ENCODE measurements at places on chromosomes 7 and 10. TPM values are rescaled to one million over a fixed set of nuclear protein-coding genes. Genes with fewer than 3 reads are reported as not detected.
A peak's percentile ranks its signal among the peaks of the same experiment; 100 is the strongest.

DNA sequence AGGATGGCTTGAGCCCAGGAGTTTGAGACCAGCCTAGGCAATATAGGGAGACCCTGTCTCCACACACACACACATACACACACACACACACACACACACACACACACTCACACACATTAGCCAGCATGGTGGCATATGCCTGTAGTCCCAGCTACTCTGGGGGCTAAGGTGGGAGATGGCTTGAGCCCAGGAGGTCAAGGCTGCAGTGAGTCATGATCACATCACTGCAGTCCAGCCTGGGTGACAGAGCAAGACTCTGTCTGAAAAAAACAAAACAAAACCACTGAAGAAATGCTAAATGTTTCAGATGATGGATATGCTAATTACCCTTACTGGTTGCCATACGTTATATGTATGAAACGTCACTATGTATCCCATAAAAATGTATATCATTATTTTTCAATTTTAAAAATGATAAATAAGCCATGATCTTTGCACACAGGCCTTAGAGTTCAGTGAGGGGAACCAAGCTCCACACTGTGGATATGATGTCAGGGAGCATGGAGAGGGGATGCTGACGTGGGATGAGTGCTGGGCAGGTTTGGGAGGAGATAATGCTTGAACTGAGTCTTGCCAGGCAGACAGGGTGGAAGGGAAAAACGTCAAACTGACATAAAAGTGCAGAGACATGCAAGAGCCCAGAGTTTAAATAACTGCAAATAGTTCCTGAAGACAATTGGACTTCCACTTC, 45.9 kb upstream of the ARHGAP12 start:
- DNase-seq = no peak

MET gene
- not detected for polyA plus RNA-seq

- no peak for DNase-seq
Measured at GRCh38 chr7:132386201-132386681, 190.0 kb downstream of the PLXNA4 start.

TMEM26 gene
- not detected for polyA plus RNA-seq

GRCh38 chr10:103766751-103767505, 88.4 kb downstream of the SH3PXD2A start:
- DNase-seq = no peak

- DNase-seq = no peak
Measured at GRCh38 chr10:11351801-11352200, 259.6 kb downstream of the USP6NL start.

DNA sequence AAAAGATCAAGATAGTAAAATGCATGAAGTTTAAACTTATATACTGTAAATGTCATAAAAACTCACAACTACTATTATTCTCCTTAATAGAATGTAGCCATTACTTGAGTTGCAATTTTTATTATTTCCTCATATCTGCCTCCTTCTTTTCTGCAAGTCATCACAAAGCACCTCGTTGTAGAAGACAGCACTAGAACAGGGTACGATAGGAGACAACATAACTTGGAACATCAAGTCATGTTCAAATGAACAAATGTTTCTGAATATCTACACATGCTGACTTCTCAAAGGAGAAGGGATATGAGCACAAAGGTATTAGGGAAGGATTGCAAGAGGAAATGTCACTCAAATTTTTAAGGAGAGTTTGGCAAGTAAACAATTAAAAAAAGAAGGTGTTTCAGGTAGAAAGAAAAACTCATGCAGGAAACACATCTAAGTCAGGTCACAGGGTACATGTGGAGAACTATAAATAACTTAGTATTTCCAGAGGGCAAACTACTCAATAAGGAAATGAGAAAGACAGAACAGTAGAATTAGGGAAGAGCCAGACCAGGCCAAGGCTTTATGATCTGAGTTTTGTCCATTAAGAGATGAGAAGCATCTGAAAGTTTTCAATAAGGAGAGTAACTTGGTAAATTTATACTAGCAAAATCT, 186.7 kb downstream of the CRPPA start:
- DNase-seq = no peak

- no peak for DNase-seq
Measured at GRCh38 chr7:98978672-98979071, 100.3 kb downstream of the TRRAP start.

WIPF3 gene
- not detected for polyA plus RNA-seq

DNA sequence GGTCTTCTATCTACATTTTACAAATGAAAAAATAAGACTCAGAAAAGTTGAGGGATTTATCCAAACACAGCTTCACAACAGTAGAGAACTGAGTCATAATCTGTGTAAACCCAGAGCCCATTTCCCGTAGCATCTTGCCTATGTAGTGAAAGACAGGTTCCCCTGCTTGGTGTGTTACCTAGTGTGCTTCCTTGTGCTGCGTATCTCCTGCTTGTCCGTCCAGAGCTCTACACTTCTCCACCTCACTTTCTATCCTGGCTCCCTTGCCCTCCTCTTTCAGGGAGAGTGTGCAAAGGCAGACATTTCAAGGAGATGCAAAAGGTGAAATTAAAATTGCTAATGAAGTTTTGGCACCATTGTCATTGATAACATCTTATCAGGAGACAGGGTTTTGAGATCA, 1.4 kb upstream of the ASNS start:
- no peak for DNase-seq

GRCh38 chr7:151249732-151250072, 1.2 kb upstream of the SMARCD3 start:
- no peak for DNase-seq

GRCh38 chr10:53808677-53809372, 992.2 kb downstream of the PCDH15 start:
- no peak for DNase-seq

DNA sequence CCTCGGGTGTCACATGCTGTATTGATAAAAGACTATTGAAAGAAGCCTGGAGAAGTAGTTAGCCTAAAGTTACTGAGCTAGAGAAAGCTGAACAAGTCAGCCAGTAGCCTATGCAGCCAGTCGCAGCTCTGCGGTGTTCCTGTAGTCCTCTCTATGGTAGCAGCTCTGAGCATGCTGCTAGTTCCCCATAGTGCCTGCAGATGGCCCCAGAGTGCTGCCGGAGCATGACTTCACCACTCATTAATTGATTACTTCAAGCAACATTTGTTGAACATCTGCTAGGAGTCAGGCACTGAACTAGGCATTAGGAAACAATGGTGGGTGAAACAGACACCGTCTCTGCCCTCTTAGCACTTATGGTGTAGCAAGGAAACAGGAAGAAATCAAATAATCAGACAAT, 422.7 kb downstream of the SORCS3 start:
- no peak for DNase-seq

PNLIPRP3 gene
- not detected for polyA plus RNA-seq

DNA sequence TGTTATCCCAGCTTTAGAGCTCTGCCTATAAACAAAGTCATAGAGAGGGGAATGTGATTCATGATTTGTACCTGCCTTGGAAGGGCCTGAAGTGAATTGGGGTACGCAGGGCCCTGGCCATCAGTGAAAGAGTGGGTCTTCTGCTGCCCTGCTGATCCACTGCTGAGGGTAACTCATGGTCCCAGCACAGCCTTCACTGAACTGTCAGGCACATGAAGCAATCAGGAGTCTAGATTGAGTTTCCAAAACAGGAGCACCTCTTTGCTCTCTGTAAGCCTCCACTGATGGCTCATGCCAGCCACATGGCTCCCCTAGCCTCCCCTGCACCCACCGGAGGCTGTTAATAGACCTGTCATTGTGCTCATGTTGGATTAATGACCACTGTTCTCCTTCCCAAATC, 217.6 kb downstream of the KCNMA1 start:
- no peak for DNase-seq

GRCh38 chr10:37854626-37855025, 2.8 kb downstream of the ZNF248 start:
- no peak for DNase-seq

- peak; percentile 42 for DNase-seq
Measured at GRCh38 chr10:6275022-6275997, 72.6 kb downstream of the PFKFB3 start.

DNA sequence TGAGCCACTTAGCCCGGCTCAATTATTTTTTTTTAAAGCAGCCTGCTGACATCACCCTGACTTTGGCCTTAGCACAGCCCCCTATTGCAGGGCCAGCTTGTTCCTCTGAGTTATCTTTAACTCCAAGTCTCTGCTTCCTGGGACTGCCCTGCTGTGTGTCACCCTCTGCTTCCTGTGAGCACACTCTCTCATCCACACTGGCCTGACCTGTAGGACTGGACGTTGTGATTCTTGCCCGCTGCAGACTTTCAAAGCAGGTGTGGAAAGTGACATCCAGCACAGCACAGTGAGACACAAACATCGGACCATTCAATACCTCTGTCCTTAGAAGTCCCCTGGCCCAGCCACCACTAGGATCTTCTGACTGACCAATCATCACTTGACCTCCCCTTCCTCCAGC, 26.4 kb upstream of the HSPA12A start:
- no peak for DNase-seq

HSPA12A gene
- 2.2 TPM for polyA plus RNA-seq

DNA sequence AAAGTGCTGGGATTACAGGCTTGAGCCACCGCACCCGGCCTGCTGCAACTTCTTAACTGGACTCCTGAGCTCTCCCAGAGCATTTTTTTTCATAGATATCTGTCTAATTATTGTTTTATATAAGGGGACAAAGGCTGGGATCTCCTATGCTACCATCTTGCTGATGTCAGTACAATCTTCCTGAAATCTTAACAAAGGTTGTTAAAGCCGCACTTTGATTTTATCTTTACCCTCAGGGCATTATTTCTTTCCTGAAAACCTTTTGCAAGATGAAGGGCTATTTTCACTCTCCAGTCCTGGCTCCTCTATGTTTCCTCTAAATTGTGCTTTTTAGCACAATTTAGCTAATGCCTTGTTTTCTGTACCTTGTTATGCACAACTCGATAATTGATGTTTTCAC, 102.9 kb downstream of the EPC1 start:
- DNase-seq = no peak

DNA sequence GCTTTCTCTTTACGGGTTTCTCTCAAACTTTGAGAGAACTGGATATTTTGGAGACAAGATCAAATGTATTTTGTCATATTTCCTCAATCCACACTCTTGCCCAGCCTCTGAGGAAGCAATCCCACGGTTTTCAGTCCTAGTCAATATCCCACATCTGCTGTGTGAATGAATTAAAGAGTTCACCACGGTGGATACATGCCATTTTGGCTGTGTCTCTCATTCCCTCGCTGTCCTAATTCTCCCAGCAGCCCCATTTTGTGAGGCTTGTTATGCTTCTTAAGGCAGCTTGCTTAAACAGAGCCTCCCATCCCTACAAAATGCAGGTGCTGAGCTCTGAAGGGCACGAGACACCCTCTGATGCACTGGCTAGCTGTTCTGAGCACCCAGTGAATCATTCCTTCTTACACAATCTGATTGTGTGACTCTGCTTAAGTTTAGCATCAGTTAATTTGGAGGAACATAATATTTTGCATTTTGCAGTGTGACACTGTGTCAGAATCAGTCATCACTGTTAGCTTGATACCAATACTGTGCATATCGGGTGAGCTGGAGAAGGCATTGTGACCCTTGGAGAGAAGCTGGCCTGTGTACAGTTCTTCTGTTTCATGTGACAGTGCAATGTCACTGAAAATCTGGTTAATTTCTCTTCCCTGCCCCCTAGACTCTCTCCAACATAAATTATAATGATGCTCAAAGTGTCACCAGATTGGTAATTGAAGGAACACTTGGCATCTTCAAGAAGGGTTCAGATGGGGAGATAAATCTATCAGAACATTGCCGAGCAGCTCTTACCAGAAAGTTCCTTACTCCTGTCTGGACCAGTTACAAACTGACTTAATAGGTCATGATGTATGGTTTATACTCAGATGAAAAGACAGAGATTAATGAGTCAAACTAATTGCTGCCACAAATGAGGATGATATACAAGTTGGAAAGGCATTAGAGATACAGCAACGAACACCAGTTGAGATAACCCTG, 103.7 kb upstream of the AOAH start:
- DNase-seq = no peak

DNA sequence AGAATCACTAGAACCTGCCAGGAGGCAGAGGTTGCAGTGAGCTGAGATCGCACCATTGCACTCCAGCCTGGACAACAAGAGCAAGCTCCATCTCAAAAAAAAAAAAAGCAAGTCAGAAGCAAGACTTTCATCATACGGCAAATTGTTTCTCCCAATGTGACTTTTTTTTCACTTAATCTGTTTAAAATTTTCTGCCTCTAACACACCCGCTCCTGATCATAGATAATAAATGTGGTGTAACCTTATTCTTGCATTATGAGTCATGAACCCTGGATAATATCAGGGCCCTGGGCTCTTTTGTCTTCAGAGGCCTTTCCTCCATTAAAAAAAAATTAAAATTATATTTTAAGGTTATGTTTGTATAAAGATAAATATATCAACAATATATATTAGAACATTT, 111.4 kb upstream of the JCAD start:
- DNase-seq = no peak

- DNase-seq = no peak
Measured at GRCh38 chr7:99124751-99125504, 19.0 kb downstream of the SMURF1 start.

- no peak for DNase-seq
Measured at GRCh38 chr7:98795741-98796493, 73.9 kb downstream of the TMEM130 start.

CCL26 gene
- not detected for polyA plus RNA-seq
